Foreskin melanocyte (primary cell): ENCODE measurements at places on chromosomes 3 and 15.

DNA sequence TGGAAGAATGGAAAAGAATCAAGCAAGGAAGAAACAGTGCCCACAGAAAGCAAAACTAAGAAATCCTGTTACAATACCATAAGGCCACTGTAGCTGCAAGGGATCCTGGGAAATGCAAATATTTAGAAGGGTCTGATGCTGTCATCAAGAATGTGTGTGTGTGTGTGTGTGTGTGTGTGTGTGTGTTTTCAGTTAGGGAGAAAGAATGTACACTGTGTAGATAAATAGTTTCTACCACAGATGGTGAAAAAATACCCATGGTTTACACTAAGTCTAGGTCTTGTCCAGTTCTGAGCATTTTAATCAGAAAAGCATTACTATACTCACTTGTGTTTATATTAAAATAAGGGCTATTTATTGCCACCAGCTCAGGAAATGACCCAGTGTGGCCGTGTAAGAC, 355.0 kb downstream of the RBMS3 start:
- DNase-seq, result no peak

DNA sequence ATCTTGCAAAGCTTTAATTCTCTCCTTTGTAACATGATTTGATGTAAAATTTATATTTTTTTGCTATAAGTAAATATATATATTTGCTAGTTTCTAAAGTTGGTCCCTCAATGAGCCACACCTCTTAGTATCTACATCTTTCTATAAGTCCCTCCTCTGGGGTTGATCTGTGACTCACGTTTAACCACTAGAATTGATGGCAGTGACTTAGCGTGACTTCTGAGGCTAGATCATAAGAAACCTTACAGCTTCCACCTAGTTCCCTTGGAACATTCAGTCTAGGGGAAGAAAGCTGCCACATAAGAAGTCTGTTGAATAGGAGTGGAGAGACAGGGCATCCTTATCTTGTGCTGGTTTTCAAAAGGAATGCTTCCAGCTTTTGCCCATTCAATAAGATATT, 56.6 kb upstream of the TNIK start:
- DNase-seq, result no peak

DNA sequence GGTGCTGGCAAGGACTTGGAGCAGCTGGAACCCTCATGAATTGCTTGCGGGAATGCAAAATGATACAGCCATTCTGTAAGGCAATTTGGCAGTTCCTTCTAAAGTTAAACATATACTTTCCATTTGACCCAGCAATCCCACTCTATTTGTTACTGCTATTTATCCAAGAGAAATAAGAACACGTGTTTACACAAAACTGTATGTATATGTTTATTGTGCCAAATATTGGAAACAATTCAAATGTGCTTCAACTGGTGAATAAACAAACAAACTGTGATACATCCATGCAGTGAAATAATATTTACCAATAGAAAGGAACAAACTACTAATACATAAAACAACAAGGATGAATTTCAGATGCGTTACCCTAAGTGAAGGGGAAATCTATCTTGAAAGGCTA, 60.0 kb upstream of the NTRK3 start:
- no peak for DNase-seq

DNA sequence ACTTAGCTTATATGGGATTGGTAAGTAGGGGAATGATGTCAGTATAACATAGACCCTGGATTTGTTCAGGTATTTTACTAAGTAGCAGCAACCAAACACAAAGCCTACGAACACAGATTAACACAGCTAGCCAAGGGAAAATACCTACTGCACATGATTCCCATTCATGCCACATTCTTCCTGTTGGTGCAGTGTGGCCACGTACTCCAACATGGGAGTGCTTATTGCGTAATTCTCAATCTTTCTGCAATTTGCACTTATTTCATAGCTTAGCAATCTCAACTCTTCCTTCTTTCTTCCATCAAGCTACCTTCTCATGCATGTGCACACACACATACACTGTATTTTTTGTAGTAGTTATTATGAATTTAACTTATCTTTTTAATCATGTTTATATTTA, 186.8 kb downstream of the IL5RA start:
- DNase-seq, result no peak

DNA sequence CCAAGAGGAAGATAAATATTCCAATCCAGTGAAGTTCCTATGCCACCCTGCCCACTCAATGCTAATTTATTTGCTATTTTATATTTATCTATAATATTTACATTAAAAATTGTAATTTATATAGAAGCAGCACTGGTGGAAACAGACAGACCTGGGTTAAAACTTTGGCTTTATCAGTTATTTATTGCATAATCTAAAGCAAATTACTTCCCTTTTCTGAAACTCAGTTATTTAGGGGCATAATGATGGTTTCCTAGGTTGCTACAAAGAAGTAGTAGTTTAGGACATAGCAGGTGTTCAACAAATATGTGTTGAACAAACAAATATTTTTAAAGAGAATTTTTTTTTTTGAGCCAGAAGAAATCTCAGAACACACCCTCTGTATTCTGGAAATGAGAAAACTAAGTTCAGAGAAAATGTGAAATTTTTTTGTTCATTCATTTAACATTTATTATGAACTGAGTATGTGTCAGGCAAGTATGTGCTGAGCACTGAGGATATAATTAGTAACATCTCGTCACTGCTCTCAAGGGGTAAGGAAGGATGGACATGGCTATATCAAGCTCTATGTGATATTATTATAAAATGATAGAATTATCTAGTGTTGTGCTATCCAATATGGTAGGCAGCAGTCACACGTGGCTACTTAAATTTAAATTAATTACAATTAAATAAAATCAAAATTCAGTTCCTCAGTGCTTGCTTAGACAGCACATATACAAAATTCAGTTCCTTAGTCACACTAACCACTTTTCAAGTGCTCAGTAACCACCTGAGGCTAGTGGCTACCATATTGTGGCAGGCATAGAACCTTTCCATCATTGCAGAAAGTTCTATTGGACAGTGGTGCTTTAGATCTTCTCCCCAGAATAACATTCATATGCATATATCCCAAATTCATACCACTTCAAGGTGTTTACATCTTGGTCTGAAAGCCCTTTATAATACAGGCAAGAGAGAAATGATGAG, 7.0 kb upstream of the UBE2Q2 start:
- DNase-seq, result no peak

- no peak for DNase-seq
Measured at GRCh38 chr15:37058316-37058985, 41.9 kb downstream of the MEIS2 start.

GRCh38 chr3:181764544-181764943, 52.8 kb downstream of the SOX2 start:
- no peak for DNase-seq

DNA sequence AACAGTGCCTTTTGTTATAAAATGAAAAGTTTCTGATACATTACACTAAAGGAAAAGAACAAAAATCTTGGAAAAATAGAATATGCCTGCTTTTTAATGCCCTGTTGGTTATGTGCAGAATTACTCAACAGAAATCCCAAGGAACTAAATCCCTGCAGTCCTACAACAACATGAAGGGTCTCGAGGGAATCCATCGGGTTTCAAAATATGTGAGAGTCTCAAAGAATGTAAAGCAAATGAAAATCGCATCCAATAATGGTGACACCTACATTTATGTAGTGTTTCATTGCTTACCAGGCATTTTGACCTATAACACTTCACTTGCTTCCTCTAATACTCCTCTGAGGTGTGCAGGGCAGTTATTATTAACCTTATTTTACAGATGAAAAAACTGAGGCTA, 411.3 kb downstream of the FOXP1 start:
- DNase-seq, result no peak

DNA sequence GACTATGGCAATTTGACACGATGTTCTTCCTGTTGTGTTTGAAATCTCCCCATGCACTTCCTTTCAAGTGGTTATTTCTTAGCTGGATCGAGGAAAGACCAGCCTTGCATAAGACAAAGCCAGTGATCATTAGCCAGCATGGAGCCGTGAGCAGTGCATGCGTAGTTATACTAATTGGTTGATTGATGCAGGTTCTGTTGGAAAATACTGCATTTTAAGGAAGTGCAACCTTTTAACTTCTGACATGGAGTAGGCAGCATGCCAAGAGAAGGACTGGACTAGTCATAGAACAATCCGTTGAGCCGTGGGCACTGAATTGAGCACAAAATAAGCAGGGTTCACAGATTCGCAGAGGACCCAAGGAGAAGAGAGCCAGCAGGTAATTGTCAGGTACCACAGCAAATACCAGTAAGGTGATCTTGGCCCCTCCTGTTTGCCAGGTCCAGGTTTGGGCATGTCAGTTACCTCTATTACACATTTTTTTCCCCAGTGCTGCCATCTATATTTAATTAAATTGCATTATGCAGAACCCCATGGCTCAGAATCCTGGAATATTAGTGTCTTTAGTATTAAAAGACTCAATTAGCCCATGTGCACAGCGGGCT, 29.0 kb upstream of the BCL6 start:
- DNase-seq, result no peak

DNA sequence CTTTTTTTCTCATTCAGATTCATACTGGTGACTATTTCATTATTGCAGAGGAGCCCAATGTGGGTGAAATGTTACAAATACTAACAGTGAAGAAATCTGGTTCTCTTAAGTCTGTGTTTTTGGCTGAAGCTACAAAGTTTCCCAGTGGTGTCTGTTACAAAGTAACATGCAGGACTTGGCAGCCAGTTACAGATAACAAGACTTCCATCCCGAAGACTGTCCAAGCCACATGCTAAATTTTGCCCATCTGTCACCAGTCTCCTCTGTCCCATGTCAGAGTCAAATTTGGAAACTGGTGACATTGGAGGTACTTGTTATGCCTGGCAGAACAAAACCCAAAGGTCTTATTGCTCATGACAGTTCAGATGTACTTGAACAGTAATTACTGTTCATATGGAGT, 269.2 kb upstream of the GOLIM4 start:
- DNase-seq, result no peak

DNA sequence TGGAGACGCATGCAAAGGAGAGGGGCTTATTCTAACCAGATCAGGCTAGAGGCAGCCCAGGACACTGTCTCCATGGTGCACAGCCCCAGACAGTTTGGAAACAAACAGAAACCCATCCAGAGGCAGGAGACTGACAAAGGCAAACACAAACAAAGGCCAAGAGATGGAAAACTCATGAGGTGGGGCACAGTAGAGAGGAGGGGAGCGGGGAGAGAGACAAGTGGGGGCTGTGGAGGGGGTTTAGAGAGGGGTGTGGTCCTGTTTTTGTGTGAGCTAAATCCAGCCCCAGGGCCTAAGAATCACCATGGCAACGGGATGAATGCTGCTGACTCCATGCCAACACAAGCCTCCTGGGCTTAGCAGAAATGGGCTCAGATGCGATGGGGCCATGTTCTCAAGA, 32.3 kb downstream of the PARP16 start:
- DNase-seq, result no peak

DNA sequence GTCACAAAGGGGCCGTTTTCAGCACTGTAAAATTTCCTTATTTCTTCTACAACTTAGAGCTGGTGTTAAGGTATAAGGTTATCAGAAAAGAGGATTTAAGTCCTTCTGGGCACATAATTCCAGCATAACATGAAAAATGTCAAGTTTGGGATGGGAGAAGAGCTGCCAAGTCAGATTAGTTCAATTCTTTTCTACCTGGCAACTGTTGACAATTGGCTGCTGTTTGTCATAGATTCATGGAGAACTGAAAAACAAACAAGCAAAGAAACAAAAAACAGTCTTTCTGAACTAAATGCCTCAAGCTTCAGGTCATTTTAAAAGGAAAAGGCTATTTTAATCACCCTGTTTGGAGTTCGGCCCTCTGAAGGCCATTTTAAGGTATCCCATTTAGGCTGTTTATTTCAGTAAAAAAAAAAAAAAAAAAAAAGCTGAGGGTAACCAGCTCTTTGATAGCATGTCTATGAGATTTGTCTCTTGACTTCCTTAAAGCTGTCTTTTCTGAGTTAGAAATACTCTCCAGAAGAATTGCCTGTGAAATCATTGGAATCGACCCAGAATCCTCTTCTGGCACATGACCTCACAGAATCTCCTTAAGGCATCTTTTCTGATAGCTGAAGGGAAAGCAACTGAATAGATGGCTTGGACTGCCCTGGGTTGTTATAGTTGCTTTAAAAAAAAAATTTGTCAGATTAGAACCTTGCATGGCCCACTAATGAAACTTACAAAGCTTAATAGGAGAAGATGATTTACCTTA, 173.3 kb downstream of the SEMA6D start:
- no peak for DNase-seq

DNA sequence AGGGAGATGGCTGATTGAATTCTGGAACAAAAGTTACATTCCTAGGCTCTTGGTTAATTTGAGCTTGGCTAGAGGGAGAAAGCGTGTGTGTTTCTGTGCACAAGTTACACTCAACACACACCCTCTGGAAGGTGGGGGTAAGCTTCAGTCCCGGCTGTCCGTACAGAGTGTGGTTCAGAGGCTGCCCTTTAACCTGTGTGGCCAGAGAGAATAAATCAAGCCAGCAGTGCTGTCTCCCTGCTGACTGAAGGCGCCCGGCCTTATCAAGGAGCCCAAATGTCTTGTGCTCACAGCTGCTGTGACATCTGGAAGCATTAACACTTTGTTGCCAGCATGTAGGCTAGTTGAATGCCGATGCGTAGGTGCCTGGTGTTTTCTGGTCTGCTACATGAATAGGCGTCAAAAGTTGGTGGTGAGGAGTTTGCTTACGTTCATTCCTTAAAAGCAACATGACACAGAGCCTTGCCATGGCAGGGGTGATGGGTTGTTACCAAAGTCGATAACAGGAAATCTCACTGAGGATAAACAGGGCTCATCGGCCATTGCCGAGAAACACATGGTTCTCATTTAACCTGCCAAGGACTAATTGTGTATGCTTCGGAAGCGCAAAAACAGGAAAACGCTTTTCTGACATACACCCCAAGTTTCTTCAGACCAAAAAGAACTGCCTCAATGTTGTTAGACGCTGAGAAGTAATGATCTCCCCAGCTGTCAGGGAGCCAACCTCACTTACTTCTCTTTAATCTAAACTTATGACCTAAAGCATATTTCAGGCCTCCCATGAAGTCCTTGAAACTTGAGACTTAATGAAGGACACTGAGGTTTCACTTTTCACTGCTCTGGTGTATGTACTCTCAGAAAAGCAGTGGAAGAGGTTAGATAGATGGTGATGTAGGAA, 95.8 kb upstream of the CTDSPL start:
- no peak for DNase-seq

DNA sequence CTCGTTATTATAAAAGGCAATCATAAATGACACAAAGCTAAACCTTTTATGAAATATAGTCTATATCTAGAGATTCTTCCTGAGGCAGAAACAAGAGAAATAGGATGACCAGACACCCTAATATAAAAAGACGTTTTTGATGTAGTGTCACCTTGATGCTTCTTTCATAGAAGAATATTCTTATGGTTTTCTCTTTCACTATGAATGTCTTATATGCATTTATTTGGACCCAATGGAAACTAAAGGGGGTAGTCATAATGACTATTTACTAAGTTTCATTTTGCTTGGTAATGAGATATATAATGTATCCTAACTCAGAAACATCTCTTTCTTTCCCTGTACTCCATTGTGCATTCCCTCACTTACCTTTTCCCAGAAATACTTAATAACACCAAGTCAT, 393.9 kb downstream of the RAP2B start:
- no peak for DNase-seq
